ENCODE measurements at places on chromosomes 5 and 9. TPM values are rescaled to one million over a fixed set of nuclear protein-coding genes. Genes with fewer than 3 reads are reported as not detected.

GRCh38 chr5:94992325-94992724 is 292.6 kb downstream of the MCTP1 start:
- no peak for DNase-seq
- no peaks in the 10 kb centered on the region for H3K4me1 ChIP-seq
- no peaks in the 10 kb centered on the region for H3K36me3 ChIP-seq
- H3K4me3 ChIP-seq: no peak overlapping the region
- H3K27me3 ChIP-seq: no peaks in the 10 kb centered on the region
- no peak overlapping the region for H3K27ac ChIP-seq

The PCDHA7 gene
- polyA plus RNA-seq: 0.16 TPM

DNA sequence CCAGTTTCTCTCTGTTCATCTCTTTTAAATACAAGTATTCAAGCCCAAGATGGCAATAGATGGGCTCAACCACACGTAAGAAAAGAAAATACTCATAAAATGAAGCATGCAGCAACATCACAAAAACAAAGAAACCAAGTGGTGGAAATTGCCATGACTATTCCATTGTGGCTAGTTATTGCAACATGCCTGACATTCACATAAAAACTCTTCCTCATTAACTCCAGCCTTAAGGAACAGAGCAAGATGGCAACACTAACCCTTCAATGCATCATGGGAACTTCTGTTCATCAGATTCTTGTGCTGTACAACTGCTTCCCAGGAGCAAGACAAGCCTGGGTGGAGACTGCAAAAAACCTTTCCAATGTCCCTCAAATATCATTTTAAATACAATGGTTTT is 1.4 kb upstream of the GLIS3 start:
- peaks cover 7% of the 10 kb centered on the region for H3K4me1 ChIP-seq
- no peaks in the 10 kb centered on the region for H3K36me3 ChIP-seq
- no peak overlapping the region for H3K27ac ChIP-seq
- DNase-seq: no peak
- no peak overlapping the region for H3K4me3 ChIP-seq

GRCh38 chr5:1917830-1918487 is 35.2 kb upstream of the IRX4 start:
- H3K4me1 ChIP-seq: no peaks in the 10 kb centered on the region
- no peak for DNase-seq
- no peak overlapping the region for H3K27ac ChIP-seq
- H3K27me3 ChIP-seq: no peaks in the 10 kb centered on the region
- H3K4me3 ChIP-seq: no peak overlapping the region
- H3K36me3 ChIP-seq: no peaks in the 10 kb centered on the region

The PRELID2 gene
- 2.5 TPM for polyA plus RNA-seq

- H3K4me1 ChIP-seq: no peaks in the 10 kb centered on the region
- no peaks in the 10 kb centered on the region for H3K36me3 ChIP-seq
Observed at GRCh38 chr9:4640027-4640426, 22.1 kb upstream of the PLPP6 start.

The CAMK4 gene
- polyA plus RNA-seq: 9.2 TPM

GRCh38 chr9:132931178-132931735 is 13.2 kb downstream of the TSC1 start:
- peaks cover 33% of the 10 kb centered on the region for H3K36me3 ChIP-seq
- no peak overlapping the region for H3K27ac ChIP-seq
- H3K4me3 ChIP-seq: no peak overlapping the region
- H3K27me3 ChIP-seq: no peaks in the 10 kb centered on the region

- no peak for DNase-seq
- H3K27ac ChIP-seq: no peak overlapping the region
- H3K27me3 ChIP-seq: no peaks in the 10 kb centered on the region
- H3K4me1 ChIP-seq: no peaks in the 10 kb centered on the region
- no peak overlapping the region for H3K4me3 ChIP-seq
Observed at GRCh38 chr5:31901807-31902530, 263.0 kb downstream of the PDZD2 start.

The FOXD4L4 gene
- not detected for polyA plus RNA-seq

GRCh38 chr5:121292664-121293063 is 559.0 kb upstream of the FTMT start:
- H3K27me3 ChIP-seq: no peaks in the 10 kb centered on the region
- no peaks in the 10 kb centered on the region for H3K36me3 ChIP-seq
- no peaks in the 10 kb centered on the region for H3K4me1 ChIP-seq
- no peak overlapping the region for H3K27ac ChIP-seq
- no peak for DNase-seq

The GAPT gene
- 0.79 TPM for polyA plus RNA-seq

- H3K27ac ChIP-seq: no peak overlapping the region
- no peaks in the 10 kb centered on the region for H3K27me3 ChIP-seq
- H3K4me3 ChIP-seq: no peak overlapping the region
- no peaks in the 10 kb centered on the region for H3K36me3 ChIP-seq
- DNase-seq: no peak
- H3K4me1 ChIP-seq: no peaks in the 10 kb centered on the region
Observed at GRCh38 chr5:59418808-59419207, 474.7 kb downstream of the PDE4D start.

DNA sequence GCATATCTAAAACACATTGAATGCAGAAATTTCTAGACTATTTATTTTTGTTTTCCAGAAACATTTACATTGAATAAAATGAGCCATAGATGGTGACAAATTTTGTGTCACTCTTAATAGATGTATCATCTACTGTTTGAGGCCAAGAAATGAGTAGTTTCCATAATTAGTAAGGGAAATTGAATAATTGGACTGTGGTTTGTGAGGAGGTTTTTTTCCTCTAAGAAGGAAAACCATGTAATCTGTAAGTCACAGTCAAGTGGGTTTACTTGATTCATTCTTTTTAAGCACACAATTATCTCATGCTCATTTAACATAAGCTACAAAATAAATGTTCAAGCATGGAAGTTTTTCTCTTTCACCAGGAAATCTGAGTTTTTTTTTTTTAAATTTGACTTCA is 876.4 kb downstream of the NR2F1-AS1 start:
- DNase-seq: no peak
- no peaks in the 10 kb centered on the region for H3K4me1 ChIP-seq
- no peaks in the 10 kb centered on the region for H3K36me3 ChIP-seq
- H3K27ac ChIP-seq: no peak overlapping the region
- no peaks in the 10 kb centered on the region for H3K27me3 ChIP-seq

- H3K36me3 ChIP-seq: no peaks in the 10 kb centered on the region
- no peak for DNase-seq
- no peak overlapping the region for H3K27ac ChIP-seq
- H3K4me3 ChIP-seq: no peak overlapping the region
- H3K4me1 ChIP-seq: peaks cover 12% of the 10 kb centered on the region
- no peaks in the 10 kb centered on the region for H3K27me3 ChIP-seq
Observed at GRCh38 chr5:178465228-178465860, 124.8 kb downstream of the COL23A1 start.

The SHB gene
- polyA plus RNA-seq: 6.0 TPM

DNA sequence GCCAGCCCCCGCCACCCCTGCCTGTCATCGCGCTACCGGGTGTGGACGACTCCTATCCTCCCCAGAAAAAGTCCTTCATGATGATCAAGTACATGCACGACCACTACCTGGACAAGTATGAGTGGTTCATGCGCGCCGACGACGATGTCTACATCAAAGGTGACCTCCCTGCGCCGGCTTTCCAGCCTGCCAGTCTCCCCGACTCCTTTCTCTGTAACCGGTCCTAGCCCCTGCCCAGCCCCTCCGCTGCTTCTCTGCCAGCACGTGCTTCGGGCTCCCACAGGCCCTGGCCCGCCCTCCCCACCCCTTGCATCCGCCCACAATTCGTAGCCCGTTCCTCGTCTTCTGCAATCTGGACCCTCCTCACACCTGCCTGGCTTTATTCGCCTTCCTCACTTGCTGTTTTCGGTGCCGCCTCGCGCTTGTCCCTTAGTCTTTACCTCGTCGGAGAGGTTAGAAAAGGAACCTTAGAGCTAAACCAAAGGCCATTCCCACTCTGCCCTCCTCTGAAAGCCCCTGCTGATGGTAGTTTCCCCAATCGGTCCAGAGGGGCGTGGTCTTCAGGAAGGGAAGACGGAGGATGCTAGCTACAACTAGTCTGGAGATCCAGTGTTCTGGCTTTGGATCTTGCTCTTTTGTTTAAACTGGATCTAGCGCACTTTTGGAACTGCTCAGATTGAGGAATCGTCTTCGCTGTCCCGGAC is 1.4 kb downstream of the CHSY3 start:
- peaks cover 11% of the 10 kb centered on the region for H3K4me1 ChIP-seq
- no peak for DNase-seq
- no peaks in the 10 kb centered on the region for H3K36me3 ChIP-seq
- no peak overlapping the region for H3K27ac ChIP-seq

DNA sequence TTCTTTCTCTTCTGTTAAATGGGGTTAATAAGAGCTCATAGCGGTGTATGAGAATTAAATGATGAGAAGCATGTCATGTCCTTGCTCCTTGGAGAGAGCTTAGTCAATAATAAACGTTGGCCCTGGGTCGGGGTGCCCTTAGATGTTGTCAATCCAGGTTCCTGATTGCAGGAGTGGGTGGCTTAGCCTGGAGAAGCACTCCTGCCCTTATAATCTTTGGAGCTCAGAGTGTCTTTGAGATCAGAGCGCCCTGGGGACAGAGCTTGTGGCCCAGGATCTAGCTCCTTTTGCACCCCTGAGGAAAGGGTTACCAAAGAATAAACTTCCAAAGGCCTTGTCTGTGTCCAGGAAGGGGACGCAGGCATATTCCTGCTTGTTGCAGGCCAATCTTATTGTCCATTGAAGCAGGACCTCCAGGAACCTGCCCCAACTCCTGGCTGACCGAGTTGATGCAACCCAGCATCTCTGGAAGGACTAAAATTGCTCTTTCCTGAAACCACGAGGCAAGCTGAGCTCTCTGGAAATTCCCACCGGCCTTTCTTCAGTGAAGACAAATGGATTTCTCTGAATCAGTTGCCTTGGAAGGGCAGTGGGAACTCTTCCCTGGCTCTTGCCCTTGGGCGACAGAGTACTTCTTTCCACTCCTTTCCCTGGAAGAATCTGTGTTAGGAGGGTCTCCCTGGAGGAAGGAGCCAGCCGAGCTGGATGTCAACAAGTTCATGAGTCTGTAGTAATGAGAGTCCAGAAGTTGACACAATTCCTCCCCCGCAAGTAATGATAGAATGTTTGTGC is 6.4 kb upstream of the AMBP start:
- H3K4me1 ChIP-seq: no peaks in the 10 kb centered on the region

DNA sequence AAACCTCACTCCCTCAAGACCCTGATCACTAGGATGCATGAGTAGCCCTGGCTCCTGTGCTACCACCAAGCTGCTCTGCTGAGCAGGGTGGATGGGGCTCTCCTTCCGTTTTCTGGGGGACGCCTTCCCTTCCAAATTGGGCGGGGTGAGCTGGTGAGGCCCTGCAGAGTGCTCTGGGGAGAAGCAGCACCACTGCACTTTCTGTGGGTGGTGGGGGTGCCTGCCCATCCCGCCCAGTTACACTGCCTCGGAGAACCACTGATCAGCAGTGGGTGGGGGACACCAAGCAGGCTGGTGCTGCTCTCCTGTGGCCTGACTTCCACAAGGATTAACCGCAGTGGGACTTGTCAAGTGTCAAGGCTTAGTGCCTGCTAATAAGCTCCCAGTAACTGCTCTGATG is 19.0 kb downstream of the GFPT2 start:
- peaks cover 6% of the 10 kb centered on the region for H3K4me1 ChIP-seq
- no peak for DNase-seq
- H3K27ac ChIP-seq: no peak overlapping the region
- no peaks in the 10 kb centered on the region for H3K27me3 ChIP-seq

The HAVCR1 gene
- 0.07 TPM for polyA plus RNA-seq

DNA sequence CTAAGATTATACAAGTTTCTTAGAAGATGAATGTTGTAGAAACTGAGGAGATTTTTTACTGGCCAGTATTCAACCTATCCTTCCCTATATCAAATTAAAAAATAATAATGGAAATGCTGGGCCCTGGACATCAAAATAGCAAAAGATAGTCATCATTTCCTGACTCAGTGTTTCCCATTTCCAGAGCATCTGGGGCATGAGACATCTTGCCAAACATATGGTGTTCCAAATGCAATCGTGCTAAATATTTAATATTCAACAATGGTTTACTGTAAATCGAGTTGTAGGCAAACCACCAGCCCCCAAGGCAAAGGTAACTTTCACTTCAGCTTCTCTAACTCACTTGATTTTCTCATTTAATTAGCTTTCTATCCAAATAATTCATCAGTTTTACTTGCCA is 152.9 kb downstream of the FRMD3 start:
- DNase-seq: no peak
- H3K4me1 ChIP-seq: no peaks in the 10 kb centered on the region
- H3K27me3 ChIP-seq: no peaks in the 10 kb centered on the region
- no peak overlapping the region for H3K4me3 ChIP-seq
- H3K27ac ChIP-seq: no peak overlapping the region
- H3K36me3 ChIP-seq: no peaks in the 10 kb centered on the region

- no peaks in the 10 kb centered on the region for H3K36me3 ChIP-seq
- H3K4me1 ChIP-seq: no peaks in the 10 kb centered on the region
- DNase-seq: no peak
- H3K4me3 ChIP-seq: no peak overlapping the region
- no peak overlapping the region for H3K27ac ChIP-seq
Observed at GRCh38 chr5:59187857-59188256, 605.0 kb downstream of the RAB3C start.

DNA sequence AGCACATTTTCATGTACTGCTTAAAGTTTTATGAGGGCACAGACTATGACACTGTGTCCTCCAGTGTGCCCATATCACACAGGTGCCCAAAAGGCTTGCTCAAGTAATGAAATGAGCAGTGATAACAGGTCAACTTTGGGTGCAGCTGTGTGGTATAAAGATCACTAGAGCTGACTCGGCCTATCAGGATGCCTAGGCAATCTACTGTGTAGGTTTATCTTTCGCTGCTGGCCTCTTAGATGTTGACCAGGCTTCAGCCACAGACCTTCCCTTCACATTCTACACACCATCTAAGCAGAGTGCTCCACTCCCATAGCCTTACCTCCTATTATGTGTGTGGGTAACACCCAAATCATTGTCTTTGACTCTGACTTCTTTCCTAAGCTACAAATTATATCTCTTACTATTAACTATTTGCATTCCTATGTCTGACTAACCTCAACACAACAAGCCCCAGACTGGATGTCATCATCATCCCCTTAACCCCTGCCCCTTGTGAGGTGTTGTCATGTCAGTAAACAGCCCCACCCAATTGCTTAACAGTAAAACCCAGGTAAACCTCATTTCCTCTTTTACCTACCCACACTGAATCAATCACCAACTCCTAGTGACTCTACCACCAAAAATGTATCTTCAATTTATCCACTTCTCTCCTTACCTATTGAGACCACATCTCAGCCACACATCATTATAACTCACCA is 2.5 kb downstream of the SREK1IP1 start:
- H3K27ac ChIP-seq: no peak overlapping the region
- no peaks in the 10 kb centered on the region for H3K36me3 ChIP-seq
- H3K27me3 ChIP-seq: no peaks in the 10 kb centered on the region
- peaks cover 43% of the 10 kb centered on the region for H3K4me1 ChIP-seq
- no peak overlapping the region for H3K4me3 ChIP-seq

The FBP1 gene
- 51.1 TPM for polyA plus RNA-seq

The JAKMIP2 gene
- 24.9 TPM for polyA plus RNA-seq

- no peak overlapping the region for H3K27ac ChIP-seq
- H3K4me3 ChIP-seq: no peak overlapping the region
- DNase-seq: no peak
- H3K4me1 ChIP-seq: peaks cover 7% of the 10 kb centered on the region
- no peaks in the 10 kb centered on the region for H3K27me3 ChIP-seq
Observed at GRCh38 chr9:136614967-136615623, 47.6 kb upstream of the EGFL7 start.

The NIM1K gene
- polyA plus RNA-seq: 1.1 TPM
